Esophagus squamous epithelium (tissue), 5 donors: ENCODE measurements at places on chromosomes 2 and 18.

- DNase-seq = no peak
These were observed 7.6 kb upstream of the NRXN1 start for GRCh38 chr2:51039581-51039980.

DNA sequence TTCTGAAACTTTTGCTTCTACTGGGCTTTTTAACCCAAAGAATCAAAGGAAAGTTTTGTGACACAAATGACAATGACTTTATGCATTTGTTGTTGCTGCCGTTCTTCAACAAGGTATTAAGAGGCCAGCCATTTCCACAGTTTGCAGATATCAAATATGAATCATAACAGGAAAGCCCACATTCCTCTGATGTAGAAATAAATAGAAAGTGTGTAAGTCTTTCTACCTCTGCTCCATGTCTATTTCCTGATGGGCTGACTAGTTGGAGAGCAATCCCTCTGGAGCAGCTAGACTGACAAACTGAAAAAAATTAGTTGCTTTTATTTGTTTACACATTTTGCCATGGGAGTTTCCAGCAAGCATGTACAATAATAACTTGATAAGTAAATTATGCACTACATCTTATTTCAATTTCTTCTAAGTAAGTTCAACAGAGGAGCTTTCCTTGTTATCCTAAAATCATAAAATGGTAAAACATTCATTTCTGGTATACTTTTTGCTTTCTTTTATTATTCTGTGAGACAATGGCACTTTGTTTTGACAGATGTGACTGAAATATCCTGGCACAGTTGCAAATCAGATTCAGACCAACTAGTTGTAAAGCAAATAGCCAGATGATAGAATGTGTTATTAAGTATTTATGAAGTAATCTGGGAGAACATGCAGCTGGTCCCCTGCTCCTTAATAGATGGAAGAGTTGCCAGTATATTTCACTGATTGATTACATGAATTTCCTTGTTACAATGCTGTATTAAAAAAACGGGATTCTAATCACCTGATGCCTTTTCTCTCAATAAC lies 266.7 kb downstream of the METTL4 start:
- no peak for DNase-seq

DNA sequence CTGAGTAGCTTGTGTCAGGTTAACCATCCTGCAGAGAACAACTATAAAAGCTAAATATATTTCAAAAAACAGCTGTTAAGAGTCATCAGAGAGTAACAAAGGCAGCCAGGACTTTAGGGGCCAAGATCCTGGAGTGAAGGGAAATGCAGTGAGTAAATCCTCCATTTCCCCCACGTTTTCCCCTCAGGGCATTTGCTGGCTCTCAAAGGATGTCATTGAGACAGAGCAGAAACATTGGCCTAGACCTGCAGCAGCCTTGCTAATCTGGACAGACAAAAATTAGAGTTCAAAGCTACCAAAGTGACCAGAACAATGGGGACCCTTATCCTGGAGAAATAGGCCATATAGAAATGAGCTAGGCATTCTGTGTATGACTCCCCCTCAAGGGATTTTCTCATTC lies 21.1 kb upstream of the KLHL29 start:
- DNase-seq = no peak

DNA sequence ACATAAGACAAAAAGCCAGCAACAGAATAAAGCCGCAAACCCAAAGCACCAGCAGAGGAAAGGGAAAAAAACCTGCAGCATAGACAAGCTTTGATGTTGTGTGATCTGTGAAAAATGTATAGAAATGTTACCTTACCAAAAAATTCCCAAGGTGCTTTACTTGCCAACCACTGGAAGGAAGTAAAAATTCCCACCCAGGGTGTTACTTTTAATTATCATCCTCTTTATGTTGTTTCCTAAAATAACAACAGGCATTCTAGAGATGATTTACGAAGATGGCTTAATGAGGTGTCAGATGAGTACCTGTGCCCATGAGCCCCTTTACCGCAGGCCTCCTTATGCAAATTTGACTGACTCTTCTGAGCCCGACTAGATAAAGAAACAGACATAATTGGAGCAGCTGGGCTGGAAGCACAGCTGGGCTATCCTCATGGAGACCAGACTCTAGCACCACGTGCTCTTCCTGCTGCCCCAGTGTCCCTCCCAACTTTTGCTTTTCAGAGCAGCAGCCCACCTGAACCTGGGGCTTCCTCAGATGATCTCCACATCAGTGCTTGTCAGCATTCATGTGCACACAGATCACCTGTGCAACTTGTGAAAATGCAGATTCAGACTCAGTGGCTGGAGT lies 41.5 kb downstream of the SRSF7 start:
- no peak for DNase-seq

DNA sequence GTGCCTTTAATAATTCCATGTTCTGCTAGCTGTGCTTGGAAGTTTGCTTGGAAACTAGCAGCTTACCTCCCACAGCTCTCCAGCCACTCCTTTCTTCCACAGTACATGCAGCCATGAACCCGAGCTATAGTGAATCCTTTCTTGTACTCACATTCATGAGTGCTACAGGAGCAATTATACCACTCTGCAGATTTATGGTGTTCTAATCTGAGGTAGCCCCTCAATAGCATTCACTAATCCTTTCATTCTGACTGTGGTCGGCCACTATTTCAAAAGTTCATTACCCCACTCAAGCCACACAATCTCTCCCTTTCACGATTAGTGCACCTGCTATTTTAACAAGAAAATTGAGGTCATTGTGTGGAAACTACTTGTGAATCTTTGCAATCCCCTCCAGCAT lies 53.2 kb downstream of the CSRNP3 start:
- no peak for DNase-seq

- no peak for DNase-seq
These were observed 461.6 kb upstream of the SALL3 start for GRCh38 chr18:78517973-78518372.

- DNase-seq = no peak
These were observed 41.4 kb upstream of the AKAIN1 start for GRCh38 chr18:5238371-5238976.

- DNase-seq = no peak
These were observed 6.7 kb upstream of the SMARCAL1 start for GRCh38 chr2:216405588-216405987.

GRCh38 chr2:85472261-85472660 lies 53.7 kb downstream of the SH2D6 start:
- no peak for DNase-seq
